Stimulated activated CD4-positive, alpha-beta T cell treated with anti-CD3 and anti-CD28 coated beads, Interleukin-4, amount 100 ng/mL, for 1 hour (primary cell): ENCODE measurements at places on chromosomes 4 and X.

- no peak for DNase-seq
Observed at GRCh38 chrX:120428309-120428708, 40.8 kb downstream of the LAMP2 start.

GRCh38 chr4:186743261-186743660 is 19.6 kb upstream of the FAT1 start:
- no peak for DNase-seq

- no peak for DNase-seq
Observed at GRCh38 chr4:16289897-16290554, 63.8 kb upstream of the TAPT1 start.

- no peak for DNase-seq
Observed at GRCh38 chr4:114636192-114636935, 37.8 kb downstream of the UGT8 start.

GRCh38 chr4:185648631-185649030 is 113.3 kb upstream of the PDLIM3 start:
- no peak for DNase-seq

DNA sequence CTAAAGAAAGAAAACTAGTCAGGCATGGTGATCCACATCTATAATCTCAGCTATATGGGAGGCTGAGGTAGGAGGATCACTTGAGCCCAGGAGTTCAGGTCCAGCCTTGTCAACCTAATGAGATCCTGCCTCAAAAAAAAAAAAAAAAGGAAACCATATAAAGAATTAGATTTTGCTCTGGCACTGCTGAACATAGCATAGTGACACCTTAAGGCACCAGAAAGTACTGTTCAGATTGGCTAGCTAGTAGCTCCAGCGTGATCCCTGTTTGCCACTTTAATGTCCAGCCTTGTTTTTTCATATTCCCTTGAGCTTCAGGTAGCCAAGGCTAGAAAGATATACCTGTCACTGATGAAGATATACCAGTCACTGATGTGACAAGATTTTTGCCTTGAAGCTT is 34.1 kb downstream of the EXOC1 start:
- DNase-seq: no peak

DNA sequence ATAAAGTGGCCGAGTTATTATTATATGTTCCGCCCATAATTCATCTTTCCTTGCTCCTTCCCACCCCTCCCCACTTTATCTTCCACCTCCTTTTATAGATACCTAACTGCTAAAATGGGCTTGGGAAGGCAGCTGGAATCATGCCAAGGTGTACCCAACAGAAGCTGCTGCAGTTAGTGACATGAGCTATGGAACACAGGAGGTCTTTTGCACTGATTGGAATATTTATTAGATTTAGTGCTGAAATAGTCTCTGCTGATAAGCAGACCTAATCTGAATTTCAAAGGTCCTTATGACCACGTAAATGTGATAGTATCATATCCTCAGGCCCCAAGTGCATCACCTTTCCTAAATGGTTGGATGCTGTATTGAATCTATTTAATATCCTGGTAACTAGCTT is 64.9 kb downstream of the HMGB2 start:
- no peak for DNase-seq

- DNase-seq: peak; percentile 63
Observed at GRCh38 chrX:48468247-48468671, 1.8 kb downstream of the SLC38A5 start.

- DNase-seq: no peak
Observed at GRCh38 chrX:39661116-39661907, 436.4 kb downstream of the BCOR start.

DNA sequence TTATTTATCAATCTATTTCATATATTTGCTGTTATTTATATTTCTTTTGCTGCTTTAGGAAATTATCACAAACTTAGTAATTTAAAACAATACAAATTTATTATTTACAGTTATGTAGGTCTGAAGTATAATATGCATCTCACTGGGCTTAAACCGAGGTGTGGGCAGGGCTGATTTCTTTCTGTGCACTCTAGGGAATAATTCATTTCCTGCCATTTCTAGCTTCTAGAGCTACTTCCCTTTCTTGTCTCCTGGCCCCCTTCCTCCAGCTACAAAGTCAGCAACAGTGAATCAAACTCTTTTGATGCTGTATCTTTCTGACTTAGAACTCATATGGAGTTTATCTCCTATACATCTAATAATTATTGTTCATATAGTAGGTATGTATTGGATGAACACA is 303.5 kb upstream of the ARSJ start:
- no peak for DNase-seq

DNA sequence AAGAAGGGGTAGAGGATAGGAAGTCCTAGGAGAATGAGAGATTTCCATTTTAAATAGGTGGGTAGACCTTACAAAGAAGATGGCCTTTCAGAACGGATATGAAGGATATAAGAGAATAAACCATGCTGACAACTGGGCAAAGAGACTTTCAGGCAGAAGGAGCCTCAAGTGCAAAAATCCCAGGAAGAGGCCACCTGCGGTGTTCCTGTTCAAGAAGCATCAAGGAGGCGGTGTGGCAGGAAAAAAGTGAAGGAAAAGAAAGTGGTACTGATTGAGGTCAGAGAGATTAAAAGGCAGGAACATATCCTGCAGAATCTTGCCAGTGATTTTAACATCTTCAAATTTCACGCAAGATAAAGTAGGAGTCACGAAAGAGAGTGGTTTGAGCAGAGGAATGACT is 172.0 kb downstream of the FSTL5 start:
- no peak for DNase-seq

GRCh38 chrX:115330498-115331168 is 41.1 kb downstream of the LUZP4 start:
- DNase-seq: no peak

DNA sequence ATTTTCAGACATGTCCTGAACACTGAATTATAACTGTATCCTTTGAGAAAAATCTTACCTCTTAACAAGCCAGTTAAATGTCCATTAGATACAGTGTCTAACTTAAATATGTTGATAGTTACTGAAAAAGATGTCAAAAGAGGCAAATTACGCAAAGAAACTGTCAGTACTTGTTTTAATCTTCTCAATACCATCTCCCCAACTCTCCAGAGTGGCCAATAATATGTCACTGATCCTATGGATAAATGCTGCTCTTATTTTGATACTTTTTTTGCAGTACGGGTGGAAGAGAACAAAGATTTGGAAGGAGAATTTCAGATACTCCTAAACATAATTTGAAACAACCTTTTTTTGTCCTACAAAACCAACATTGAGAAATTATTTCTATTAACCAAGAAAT is 192.7 kb downstream of the CBR4 start:
- no peak for DNase-seq

GRCh38 chr4:150578745-150579501 is 3.0 kb upstream of the MAB21L2 start:
- no peak for DNase-seq

DNA sequence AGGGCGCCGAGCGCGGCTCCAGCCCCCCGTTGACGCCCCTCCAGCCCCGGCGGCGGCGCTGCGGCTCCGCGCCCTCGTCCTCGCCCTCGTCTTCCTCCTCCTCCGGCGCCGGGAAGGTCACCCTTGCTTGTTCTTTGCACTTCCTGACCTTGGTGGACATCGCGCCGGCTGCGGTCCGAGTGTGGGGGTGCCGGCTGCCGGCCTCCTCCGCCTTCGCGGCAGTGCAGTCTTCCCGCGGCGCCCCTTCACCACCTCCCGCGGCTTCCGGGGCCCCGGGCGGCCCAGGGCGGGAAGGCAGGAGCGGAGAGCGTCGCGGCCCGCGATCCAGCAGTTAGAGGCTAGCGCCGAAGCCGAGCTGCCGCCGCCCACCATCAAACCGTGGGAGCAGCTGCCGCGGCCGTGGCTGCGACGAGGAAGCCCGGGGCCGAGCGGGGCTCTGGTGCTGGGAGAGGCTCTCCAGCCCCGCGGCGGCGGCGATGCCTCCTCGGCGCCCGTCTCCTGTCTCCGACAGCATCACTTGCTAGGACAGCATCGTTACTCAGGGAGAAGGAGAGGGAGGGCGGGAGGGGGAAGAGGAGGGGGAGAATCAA is at the start of gene TRPC3:
TRPC3 (minus strand) TSS at position 540 of the 590 bp plus-strand sequence; CDS start at position 160, 380 bp downstream.
- DNase-seq: peak; percentile 45

GRCh38 chr4:70629469-70630090 is 1.0 kb downstream of the ENAM start:
- DNase-seq: no peak

DNA sequence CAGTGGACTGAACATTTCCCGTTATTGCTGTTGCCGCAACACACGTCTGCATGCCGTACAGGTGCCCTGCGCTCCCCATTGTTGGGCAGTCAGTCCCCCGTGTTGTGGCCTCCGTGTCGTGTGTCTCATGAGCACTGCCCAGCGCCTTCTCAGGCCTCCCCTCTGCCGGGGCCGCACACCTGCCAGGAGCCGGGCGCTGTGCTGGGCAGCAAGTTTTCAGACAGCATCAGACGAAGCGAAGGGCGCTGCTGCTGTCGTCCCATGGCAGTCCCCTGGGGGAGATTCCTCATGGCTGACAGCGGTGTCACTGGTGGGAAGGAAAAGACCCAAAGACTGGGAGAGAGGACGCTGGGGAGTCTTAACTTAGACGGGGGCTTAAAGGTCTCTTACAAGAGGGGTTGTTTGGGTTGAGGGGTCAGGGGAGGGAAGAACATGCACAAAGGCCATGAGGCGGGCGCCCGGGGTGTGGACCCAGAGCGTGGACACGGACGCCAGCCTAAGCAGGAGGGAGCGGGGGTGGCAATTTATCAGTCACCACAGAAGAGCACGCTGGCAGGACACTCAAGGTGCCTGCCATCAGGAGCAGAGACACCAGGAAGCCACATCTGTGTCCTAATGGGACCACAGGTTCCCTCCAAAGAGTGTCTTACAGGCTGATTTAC is 47.3 kb downstream of the RGS12 start:
- DNase-seq: no peak

DNA sequence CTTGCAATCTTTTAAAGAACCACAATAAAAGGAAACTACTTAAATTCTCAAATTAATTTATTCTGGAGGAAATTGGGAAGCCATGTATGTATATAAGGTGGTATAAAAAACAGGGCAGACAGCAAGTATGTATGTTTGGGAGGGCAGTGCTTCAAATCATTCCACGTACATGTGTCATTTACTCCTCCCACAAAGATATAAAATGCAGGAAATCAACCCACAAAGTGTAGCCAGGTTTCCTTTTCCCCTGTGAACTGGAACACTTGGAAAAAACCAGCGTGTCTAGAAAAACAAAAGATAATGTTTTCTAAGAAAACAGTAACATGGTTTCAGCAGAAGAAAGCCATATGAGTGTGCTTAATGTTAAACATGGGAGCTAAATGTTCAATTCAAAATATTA is 156.7 kb upstream of the FAM47A start:
- no peak for DNase-seq

- DNase-seq: no peak
Observed at GRCh38 chrX:118553042-118553710, 57.6 kb downstream of the DOCK11 start.

DNA sequence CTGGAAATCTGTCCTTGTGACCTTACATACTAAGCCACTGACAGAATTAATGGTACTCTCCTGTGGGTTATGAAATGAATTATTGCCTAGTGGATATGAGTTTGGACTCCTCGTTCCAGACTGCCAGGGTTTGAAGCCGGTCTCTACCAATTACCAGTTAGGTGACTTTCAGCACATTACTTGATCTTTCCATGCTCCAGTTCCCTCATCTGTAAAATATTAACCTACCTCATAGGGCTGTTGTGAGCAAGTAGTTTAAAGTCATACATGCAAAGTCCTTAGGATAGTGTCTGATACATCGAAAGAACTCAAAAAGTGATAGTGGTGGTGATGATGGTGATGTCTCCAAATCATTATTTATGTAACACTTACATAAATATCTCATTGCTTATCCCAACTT is 373.5 kb upstream of the ARX start:
- DNase-seq: no peak

- no peak for DNase-seq
Observed at GRCh38 chr4:102526532-102526931, 25.4 kb downstream of the NFKB1 start.

- no peak for DNase-seq
Observed at GRCh38 chr4:151835467-151835866, 74.7 kb upstream of the GATB start.

DNA sequence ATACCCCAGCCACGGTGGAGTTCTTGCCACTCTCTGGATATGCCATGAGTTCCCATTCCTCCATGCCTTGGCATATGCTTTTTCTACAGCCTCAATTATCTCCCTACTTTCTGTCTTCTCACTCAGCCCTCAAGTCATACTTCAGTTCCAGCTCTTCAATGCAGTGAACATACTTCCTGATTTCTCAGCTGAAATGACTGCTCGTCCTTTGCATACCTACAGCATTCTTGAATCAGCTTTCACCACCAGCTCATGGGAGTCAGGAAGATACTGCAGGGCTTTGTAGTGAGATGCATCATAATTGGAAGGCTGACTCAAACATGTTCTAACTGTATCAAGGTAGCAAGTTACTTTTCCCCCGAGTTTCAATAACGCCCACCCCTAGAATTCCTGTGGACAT is 118.4 kb downstream of the APBB2 start:
- DNase-seq: no peak

DNA sequence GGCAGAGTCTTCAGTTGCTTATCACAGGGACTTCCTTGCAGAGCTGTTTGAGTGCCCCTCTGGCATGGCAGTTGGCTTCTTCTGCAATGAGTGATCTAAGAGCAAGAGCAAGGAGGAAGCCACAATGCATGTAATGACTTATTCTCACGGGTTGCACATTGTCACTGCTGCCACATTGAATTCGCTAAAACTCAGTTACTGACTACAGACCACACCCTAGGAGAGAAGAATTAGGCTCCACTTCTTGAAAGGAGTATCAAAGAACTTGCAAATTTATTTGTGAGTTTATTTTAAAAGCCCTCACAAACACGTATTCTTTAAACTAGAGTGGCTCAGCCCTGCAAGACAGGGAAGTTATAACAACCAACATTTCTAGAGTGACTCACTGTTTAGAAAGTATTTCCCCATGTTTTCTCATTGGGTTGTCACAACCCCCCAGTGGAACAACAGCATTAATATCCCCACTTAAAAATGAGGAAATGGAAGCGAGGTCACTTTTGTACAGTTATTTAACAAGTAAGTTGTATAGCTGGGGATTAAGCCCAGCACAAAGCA is 32.4 kb upstream of the RBPJ start:
- DNase-seq: no peak

GRCh38 chrX:29487714-29488113 is 727.6 kb upstream of the MAGEB2 start:
- no peak for DNase-seq

DNA sequence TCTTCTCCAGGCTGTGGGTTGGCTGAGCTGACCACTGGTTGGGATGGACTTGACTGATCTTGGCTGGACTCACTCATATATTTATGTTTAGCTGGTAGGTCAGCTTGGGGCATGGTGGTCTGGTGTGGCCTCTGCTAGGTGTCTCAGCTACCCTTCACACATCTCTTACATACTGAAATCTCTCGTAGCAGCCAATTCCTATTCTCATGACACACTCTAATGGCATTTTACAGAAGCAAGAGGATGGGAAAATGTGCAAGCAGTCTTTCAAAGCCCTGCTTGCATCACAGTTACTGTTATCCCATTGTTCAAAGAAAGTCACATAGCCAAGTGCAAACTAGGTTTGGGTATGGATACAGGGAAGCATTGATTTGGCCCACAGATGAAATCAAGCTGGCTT is 55.5 kb upstream of the PCDH18 start:
- no peak for DNase-seq
